NCI-H1930 (cell line): ENCODE measurements at places on chromosomes 5 and 9.

DNA sequence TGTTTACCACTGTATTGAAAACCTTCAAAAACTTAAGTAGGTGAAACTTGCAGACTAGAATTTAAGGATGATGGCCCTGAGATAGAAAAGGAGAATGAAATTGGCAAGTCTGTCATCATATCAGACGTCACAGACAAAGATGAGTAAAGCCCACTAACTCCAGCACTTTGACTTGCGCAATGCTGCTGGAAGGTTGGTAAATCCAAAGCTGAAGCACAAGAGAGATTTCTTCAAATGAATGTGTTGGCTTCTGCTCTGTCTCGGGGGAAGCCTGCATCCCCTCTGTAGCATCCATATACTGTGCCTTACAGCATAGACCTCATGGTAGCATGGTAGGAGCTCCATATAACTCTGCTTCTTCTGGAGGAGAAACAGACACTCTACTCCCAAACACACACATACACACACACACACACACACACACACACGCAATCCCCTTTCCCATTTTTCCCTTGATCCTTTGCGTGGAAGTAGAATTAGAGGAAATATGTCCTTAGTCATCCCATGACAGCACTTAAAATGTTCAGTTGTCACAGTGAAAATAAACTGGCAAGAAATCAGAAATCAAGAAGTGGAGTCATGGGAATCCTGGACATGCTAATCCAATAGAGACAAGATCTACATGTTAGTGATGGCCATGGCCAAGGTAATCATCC lies 241.5 kb downstream of the NR3C1 start:
- DNase-seq, result no peak

DNA sequence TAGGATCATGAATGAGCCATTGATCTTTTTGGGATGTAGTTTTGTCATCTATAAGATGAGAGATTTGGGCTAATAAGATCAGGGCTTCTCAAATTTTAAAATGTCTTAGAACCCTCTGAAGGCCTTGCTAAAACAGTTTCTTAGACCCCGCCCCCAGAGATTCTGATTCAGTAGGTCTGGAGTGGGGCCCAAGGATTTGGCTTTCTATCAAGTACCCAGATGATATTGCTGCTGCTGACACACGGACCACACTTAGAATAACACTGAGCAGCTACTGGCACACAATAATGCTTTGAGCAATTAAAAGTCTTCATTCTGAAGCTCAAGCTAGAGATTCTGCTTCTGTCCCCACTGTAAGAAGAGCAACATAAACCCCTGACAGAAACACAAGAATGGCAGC lies 216.7 kb downstream of the SMARCA2 start:
- DNase-seq, result no peak

DNA sequence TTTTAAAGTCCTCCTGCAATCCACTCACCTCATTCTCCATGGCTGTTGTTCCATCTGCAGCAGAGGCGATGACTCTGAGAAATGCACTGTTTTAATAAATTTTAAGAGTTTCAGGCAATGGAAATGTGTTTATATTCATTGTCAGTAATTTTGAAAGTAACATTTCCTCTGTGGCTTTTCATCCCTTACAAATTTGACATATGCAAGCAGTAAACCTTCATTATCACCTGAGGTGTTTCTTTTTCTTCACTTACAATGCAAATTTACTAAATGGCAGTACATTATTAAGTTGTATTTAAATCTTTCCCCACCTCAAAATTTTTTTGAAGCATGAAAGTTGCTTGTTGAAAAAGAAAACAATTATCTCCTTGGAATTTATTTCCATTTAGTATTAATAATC lies 136.9 kb downstream of the DIRAS2 start:
- no peak for DNase-seq

DNA sequence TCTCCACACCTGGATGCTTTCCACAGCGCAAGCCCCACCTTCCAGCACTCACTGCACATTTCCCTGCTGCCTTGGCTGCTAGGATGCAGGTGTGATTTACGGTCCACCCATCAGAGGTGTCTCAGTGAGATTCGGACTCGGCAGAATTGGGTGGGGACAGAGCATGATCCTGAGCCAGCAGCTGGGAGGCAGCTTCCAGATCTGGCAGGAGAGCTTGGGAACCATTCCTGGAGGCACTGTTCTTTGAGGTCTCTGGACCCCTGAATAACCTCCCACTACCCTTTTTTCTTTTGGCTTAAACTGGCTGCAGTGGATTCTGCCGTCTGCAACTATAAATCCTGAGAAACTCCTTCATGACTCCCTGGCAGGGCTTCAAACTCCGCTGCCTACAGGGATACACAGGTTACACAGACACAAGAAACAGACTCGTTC lies 99.6 kb upstream of the PHYKPL start:
- DNase-seq, result no peak

- DNase-seq, result no peak
Observed at GRCh38 chr9:136623016-136623841, 39.5 kb upstream of the EGFL7 start.

DNA sequence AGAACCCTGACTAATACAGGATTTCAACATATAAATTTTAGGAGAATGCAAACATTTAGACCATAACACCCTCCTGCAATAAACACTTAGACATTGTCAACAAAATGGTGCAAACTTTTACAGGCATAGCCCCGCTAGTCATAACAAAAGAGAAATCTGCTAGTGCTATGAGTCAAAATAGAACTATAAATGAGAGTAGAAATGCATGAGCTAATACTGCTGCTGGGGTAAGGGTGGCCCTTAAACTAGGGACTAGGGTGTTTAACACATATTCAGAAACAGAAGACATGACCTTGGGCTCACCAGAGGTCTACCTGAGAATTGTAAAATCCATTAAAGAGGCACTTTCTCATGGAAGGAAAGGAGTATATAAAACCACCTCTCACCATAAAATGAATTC lies 131.6 kb downstream of the TLR4 start:
- no peak for DNase-seq

GRCh38 chr9:72465593-72465984 lies 55.8 kb upstream of the TMC1 start:
- no peak for DNase-seq

GRCh38 chr5:143315929-143316328 lies 87.6 kb downstream of the NR3C1 start:
- DNase-seq, result no peak

GRCh38 chr5:10064546-10065195 lies 185.0 kb downstream of the ATPSCKMT start:
- no peak for DNase-seq

- DNase-seq, result no peak
Observed at GRCh38 chr9:10562581-10563343, 50.0 kb downstream of the PTPRD start.

GRCh38 chr5:133232911-133233310 lies 181.1 kb downstream of the HSPA4 start:
- DNase-seq, result no peak

GRCh38 chr5:37841203-37841602 lies 1.4 kb upstream of the GDNF start:
- DNase-seq, result no peak

DNA sequence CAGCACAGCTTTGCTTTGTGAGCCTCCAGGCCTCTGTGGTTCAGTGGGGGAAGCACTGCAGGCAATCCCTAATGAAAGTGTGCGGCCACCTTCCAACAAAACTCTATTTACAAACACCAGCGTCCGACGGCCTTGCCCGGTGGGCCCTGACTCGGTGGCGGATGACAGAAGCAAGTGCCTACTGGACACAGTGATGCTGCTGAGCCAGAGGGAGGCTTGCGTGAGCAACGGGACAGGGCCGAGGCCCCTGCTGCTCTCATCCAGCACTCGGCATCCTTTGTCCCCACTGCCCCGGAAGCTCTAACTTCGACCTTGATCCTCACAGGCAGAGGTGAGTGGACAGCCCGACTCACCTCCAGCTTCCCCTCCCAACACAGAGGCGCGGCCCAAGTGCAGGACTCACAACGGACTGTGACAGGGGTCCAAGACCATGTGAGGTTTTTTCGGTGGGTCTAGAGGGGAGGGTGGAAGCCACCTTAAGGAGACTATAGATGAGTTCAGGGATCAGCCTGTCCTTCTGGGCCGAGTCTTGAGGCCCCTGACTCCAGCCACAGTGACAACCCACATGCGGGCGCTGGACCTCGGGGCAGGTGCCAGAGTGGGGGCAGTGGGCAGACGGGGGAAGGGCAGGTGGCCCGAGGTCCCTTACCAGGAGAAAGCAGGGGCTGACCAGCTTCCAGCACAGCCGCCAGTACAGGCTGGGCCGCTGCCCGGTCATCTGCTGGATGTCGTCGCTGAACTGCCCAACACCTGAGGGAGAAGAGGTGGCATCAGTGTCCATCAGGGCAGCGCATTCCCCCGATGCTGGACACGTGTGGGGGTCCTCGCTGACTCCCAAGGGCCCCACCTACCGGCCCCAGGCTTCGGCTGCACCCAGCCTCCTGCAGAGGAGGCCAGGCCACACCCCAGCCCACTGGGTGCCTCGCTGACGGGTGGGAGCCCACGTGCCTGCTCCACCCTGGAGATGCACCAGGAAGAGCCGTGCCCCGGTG lies 39.4 kb downstream of the SLC6A3 start:
- DNase-seq, result no peak

GRCh38 chr9:100474082-100474923 lies 1.4 kb downstream of the TMEFF1 start:
- DNase-seq, result no peak

- no peak for DNase-seq
Observed at GRCh38 chr5:113163328-113163727, 186.7 kb downstream of the DCP2 start.

DNA sequence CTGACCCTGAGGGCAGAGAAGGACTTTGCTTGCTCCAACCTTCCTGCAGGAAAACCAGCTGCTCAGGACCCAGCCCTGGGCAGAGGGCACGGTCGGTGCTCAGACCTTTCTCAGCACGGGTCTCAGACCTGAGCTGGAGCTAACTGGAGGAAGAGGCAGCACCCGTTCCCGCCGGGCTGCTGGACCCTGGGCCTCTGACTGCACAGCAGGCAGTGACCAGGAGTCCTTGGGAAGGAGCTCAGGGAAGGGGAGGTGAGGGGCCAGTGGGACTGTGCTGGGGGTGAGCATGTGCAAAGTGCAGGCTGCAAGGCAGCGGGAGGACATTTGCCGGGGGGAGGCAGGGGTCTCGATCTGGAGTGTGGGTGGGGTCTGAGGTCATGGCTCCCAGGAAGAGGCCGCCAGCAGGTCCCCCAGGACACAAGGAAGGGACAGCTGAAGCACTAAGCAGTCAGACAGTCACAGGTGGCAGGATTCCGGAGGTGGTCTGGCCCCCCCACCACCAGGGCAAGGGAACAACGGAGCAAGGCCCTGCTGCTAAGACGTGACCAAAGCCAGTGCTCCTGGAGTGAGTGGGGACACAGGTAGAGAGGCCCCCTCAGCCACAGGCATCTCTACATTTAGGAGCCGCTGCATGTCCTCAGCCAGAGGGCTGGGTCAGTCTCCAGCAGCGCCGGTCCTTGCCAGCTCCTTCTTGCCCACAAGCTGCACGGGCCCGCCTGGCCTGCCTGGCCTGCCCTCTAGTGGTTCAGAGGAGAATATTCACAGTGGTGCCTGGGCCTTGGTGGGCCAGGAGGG lies 4.8 kb upstream of the DPM2 start:
- peak; percentile 43 for DNase-seq

DNA sequence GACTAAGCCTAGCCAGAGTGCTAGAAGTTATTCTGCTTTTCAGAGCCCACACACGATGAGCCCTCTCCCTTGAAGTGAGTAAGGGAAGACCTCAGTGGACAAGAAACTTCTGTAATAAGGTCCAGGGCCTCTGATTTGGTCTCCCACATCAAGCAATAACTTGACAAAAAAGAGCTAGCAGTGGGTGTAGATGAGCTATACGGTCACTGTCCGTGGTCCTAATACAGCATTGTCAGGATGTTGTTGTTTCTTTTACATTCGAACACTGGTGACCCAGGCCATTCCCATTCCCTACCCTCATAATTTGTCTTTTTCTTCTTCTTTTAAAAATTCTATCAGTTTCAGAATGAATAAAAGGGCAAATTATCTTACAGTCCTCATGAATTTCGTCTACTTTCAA lies 5.2 kb downstream of the PCSK1 start:
- DNase-seq, result no peak

DNA sequence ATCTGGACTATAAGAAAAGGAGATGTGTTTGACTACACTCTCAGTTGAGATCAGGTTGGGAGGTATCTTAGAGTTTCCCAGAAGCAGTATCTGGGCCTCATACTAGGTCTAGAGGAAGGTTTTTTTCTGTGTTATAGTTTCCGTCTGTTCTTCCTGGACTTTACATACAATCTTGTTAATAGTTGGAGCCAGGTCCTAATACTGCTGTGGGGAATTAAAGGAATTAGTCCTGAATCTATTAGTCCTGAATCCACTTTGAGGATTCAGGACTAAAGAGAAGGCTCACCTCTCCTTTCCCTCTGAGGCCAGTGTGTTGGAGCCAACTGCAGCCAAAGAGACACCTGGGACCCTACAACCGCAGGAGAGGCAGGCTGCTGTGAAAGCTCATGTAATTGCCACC lies 445.7 kb upstream of the CLINT1 start:
- no peak for DNase-seq

- DNase-seq, result no peak
Observed at GRCh38 chr5:88689668-88690408, 193.1 kb downstream of the MEF2C start.

- no peak for DNase-seq
Observed at GRCh38 chr5:4833104-4833738, 306.9 kb upstream of the ADAMTS16 start.

- DNase-seq, result no peak
Observed at GRCh38 chr5:133967698-133968203, 674 bp downstream of the C5orf15 start.

DNA sequence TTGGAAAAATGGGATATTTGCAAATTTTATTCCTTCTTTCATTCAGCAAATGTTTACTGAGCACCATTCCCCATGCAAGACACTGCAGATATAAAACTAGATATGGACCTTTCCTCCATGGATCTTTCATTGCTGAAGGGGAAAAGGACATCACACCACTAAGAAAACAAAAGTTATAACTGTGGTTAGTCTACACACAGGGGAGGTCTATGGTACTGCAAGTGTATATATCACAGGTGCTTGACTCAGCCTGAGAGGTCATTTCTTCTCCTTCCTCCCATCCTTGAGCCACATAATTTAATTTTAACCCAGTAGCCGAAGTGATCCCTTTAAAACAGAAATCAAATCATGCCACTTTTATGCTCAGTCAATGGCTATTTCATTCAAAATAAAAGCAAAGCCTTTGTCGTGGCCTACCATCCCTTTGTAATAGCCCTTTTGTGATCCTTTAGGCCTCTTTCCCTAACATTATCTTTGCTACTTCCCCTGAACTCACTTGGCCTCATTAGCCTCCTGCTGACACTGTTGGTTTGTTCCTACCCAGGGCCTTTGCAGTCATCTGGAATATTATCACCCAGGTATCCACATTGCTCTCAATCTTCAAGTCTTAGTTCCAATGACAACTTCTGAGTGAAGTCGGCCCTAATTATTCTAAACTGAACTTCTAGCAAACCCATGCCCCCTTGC lies 213.2 kb downstream of the GABRB2 start:
- no peak for DNase-seq

GRCh38 chr5:32406650-32407049 lies 37.9 kb downstream of the ZFR start:
- DNase-seq, result peak; percentile 45
